ENCODE measurements at places on chromosomes 3 and 15.

- DNase-seq, result no peak
Observed at GRCh38 chr3:25007974-25008658, 419.9 kb upstream of the RARB start.

DNA sequence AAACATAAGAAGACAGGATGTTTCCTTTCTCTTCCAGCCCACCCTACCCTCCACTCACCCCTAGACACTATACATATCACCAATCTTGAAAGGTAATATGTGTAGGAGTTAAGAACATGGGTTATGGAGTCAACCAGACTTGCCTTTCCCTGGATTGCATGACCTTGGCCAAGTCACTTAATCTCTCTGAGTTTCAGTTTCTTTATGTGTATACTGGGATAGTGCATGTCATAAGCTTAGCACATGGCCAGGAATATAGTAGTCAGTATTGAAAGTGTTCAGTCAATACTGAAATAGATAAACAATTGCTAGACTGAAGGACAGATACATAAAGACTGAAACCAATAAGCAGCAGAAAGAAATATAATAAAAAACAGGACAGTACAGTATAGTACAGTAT, 283.2 kb upstream of the STT3B start:
- DNase-seq, result no peak

GRCh38 chr15:74362482-74362881, 5.0 kb downstream of the CYP11A1 start:
- no peak for DNase-seq

GRCh38 chr15:51909584-51909983, 62.0 kb downstream of the LEO1 start:
- DNase-seq, result no peak

GRCh38 chr3:105867712-105868430, 941 bp downstream of the CBLB start:
- no peak for DNase-seq

DNA sequence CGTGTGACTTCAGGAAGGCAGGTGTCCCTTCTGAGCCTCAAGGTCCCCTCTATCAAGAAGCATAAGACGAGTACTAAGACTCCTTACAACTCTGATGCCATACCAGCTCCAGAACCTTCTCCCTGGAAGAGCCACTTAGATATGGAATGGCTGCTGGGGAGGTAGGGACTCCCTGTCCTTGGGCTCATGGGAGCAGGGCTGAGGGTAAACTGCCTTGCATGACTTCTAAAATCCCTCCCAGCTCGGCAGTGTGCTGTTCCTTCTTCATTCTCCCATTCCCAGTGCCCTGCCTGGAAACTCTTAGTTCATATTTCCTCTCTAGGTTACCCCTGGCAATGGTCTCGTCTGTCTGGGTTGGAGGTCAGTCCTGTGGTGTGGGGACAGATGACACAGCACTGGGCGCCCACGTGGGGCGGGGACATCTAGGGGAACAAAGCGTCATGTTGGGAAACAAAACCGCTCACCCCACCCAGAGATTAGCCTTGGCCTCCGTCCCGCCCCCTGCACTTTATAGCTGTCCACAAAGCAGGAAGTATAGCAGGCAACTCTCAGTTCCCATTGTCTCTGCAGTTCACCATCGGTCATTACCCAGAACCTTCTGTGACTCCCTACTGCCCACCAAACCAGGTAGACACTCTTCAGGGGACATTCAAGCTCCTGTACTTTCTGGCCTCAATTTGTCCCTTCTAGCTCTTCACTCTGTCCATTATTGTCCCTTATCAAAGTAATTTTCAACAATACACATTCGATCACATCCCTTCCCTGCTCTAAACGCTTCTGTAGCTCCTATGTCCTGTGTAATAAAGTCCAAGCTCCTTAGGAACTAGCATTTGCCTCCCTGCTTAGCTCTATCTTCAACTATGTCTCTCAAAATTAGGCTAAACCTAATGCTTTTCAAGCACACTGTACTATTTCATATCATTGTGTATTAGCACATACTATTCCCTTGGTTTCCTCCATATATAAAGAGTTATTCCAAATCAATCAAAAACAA, 73.8 kb downstream of the IQSEC1 start:
- DNase-seq, result no peak

DNA sequence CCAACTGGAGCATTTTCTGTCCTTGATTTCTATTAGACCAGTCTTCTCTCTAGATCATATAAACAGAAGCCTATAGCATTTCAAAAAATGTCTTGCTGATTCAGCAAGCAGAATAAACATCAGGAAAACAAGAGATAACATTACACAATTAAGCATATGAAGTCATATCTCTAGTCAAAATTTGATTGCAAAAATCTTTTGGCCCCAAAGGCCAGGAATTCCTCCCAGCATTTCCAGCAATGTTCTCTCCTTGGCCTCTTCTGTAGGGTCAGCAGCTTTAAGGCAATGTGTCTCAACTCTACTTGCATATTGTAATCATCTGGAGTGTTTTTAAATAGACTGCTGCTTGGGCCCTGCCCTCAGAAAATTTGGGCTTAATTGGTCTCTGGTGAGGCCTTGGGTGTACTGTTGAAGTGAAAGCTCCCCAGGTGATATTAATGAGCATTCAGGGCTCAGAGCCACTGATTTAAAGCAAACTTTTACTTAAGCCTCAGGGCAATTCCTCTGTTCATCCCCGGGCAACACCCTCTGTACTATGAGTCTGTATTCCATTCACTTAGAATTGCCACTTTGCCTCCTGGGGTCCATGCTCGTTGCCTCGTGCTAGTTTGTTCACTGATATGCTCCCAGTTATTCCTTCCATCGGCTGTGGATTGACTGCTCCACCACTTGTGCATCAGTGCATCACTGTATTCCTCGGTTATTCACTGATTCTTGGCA, 1072.6 kb downstream of the ROBO2 start:
- no peak for DNase-seq

DNA sequence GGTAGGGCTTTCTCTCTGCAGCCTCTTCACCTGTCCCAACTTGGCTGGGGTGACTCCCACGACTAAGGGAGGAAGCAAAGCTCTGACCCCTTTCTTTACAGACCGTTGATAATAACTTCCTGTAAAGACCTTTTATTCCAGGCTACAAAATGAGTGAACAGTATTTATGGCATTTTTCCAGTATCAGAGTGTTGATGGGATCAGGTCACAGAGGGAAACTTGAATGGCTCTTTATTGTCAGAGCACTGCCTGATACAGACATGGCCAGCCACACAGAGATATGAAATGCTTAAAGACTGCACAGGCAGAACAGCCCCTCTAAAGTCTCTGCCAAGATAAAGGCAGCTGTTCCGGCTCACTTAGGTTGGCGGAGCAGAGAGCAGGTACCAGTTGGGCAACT, 1033.9 kb upstream of the NR2F2 start:
- no peak for DNase-seq

GRCh38 chr15:59369597-59369996, 3.1 kb downstream of the MYO1E start:
- no peak for DNase-seq

DNA sequence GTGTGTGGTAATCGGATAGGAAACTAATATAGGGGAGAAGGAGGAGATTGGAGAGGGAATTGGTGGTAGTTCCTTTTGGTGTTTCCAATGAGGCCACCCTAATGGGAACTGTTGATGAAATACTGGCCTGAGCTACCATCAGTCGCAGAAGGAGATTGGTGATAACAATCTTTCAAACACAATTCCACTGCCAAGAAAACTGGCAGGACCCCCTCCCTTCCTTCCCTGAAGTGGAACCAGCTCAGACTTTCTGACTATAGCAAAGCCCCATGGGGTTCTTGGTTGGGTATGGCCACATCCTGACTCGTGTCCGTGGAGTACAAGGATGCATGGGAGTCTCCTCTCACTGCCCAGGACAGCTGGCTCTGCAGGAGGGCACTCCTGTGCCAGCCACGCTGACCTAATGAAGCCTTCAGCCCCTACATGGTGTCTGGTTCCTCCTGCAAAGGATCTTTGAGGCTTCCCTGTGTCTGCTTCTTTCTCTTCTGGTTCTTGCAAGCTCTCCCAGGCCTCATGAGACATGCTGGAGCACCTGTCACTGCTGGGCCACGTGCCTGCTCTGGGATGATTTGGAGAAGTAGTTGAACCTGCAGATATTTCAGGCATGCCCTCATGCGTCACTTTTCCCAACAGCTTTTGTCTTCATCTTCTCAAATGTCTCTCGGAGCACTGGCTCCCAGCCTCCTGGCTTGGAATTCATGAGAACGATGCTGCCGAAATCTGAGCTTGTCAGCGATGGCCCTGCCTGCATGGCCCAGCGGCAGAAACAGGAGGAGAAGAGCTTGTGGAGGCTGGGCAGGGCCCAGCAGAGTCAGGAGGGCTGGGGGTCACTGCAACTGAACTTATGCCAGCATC, 90.0 kb upstream of the ADPGK start:
- DNase-seq, result no peak

DNA sequence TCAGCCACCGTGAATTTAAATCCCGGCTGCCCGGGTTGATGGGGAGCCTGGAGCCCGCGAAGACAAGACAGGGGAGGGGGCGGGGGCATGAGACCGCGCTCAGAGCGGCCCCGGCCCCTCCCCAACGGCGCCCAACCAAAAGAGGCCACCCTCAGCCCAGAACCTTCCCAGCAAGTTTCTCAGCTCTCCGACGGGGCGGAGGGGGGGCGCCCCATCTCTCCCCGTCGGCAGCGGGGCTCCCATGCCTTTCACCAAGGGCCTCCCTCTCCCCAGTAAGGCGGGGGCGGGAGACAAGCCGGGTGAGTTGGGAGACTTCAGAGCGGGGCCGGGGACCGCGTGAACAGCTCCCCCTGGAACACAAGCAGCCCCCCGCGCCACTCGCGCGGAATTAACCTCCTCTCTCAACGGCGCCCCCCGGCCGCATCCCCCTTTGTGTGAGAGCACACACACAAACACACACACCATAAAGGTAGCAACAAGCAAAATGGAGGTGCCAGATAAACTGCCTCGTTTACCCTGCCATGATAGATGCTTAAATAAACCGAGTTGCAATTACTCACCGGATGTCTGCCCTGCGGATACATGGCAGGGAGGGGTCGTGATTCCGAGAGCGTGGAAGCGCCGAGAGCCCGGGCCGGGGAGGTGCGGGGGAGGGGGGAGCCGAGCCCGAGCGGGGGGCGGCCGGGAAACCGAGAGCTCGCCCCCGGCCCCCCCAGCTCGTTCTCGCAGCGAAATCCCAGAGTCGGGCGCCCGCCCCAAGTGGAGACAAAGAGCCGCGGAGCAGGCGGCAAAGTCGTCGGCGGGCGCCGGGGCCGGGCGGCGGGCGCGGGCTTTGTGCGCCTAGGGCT, 1.3 kb downstream of the TLE3 start:
- DNase-seq, result no peak

GRCh38 chr15:53872410-53872809, 105.8 kb upstream of the UNC13C start:
- no peak for DNase-seq

- DNase-seq, result no peak
Observed at GRCh38 chr15:83449250-83449671, 2.1 kb downstream of the SH3GL3 start.

DNA sequence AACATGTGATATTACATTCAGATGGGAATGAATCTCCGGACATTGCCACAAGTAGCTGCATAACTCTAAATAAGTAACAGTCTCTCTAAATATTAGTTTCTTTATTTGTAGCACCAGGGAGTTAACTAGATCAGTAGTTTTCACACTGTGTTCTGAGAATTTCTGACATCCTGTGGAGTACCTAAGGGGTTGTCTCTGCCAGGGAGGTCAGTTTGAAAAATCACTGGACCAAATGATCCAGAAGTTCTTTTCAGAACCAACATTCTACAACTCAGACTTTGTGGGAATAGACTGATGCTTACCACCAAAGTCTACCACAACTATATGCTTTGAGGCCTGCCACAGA, 9.0 kb upstream of the ILDR1 start:
- DNase-seq, result no peak

GRCh38 chr3:195101001-195101583, 169.9 kb downstream of the XXYLT1 start:
- DNase-seq, result no peak

- DNase-seq, result no peak
Observed at GRCh38 chr3:2356298-2356950, 257.8 kb downstream of the CNTN4 start.

GRCh38 chr3:9808345-9809037, 1.6 kb upstream of the TTLL3 start:
- no peak for DNase-seq

DNA sequence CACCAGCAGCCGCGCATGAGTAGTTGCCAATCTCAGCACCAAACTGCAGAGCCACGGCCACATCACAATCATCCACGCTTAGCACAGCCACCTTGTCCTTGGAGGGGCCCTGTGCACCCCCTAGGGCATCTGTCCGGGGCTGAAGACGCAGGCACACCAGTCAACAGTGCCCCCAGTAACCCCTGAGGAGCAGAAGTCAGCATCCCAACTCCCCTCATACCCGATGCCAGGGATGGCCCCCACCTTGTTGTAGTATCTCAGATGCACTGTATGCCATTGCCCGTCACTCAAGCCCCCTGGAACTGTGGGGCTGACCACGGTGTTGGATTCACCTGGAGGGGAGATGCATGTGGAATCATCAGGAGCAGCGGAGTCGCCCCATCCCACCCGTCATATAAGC, 7.6 kb downstream of the CELSR3 start:
- DNase-seq, result no peak

- DNase-seq, result no peak
Observed at GRCh38 chr3:152193673-152194267, 75.0 kb upstream of the MBNL1 start.

DNA sequence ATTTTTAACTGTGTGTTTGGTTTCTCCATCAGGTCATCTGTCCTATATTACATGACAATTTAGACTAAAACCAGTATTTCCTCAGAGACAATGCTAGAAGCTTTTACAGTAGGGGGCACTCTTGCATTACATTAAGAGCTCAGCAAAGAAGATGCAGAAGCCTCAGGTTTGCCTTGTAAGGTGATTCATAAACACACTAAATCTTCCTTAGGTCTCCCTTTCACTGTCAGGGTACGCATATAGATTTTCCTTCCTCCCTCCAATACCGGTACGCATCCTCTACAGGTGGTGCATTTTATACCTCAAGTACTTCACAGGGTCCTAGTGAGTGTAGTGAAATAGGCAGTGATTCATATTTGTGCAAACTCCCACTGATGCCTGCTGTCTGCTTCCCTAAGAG, 46.5 kb downstream of the CD86 start:
- no peak for DNase-seq

DNA sequence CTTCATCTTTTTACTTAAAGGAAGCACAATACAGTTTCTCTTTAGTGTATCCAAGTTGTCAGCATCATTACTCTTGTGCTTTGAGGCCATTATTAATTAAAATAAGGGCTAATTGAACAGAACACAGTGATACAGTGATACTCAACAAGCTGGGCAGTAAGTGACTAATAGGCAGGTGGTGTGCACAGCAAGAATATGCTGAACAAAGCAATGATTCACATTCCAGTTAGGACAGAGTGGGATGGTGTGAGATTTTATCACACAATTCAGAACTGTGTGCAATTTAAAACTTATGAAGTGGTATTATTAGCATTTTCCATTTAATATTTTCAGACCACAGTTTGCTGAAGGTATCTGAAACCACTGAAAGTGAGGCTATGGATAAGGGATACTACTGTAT, 116.9 kb downstream of the PLOD2 start:
- DNase-seq, result no peak

GRCh38 chr3:144546539-144546938, 574.9 kb downstream of the DIPK2A start:
- no peak for DNase-seq
